Stimulated activated CD8-positive, alpha-beta memory T cell treated with anti-CD3 and anti-CD28 coated beads, Interleukin-4, amount 100 ng/mL, for 4 hours (primary cell): ENCODE measurements at places on chromosomes 16 and 17.

DNA sequence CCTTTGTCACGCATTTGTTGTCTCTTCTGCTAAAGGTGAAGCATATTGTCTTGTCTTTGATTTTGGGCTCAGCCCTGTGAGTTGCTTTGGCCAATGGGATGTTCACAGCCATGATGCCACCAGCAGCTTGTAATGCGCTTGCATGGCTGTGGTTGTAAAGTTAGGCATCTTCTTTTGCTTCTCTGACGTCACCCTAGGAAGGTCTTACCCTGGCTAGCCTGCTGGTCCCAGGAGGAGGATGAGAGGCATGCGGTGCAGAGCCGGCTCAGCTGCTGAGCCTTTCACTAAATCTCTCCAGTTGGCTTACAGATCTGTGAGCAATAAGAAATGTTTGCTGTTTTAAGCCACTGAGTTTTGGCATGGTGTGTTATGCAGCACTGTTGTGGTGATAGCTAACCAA lies 40.8 kb downstream of the IRX6 start:
- DNase-seq = no peak

GRCh38 chr16:4685776-4686496 lies 7.4 kb upstream of the NUDT16L1 start:
- no peak for DNase-seq

DNA sequence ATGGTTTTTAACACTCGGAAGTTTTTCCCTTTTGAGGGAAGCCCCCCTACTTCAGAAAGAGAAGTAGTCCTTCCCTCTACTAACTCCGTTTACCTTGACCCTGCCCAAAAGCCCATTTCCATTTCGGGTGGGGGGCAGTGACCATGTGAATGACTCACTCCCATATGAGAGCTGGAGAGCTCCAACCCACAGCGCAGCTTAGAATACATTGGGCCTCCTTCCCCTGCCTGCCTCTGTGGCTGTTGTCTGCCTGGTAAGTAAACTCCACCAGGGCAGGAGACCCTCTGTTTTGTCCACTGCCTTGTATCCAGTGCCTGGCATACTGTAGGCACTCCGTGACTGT lies 985 bp downstream of the SGSM2 start:
- DNase-seq = no peak

DNA sequence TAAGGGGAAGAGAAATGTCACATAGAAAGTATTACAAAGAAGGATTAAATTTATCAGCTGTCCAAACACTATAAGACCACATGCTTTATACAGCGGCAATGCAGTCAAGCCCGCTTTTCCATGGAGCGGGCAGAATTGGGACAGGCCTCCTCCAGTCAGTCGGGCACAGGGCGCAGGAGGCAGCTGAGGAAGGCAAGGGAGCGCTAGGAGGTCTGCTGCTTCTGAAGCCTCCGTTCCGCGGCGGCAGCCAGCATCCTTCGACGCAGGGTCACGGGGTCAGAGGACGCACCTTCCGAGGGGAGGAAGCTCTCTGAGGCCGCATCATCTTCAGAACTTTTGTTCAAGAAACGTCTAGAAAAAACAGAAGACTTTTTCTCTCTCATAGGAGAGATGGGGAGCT lies 62.6 kb downstream of the AMFR start:
- DNase-seq = no peak

- no peak for DNase-seq
Measured at GRCh38 chr16:11025120-11025531, 80.8 kb downstream of the CLEC16A start.

GRCh38 chr16:6286176-6286575 lies 1046.5 kb upstream of the RBFOX1 start:
- no peak for DNase-seq

DNA sequence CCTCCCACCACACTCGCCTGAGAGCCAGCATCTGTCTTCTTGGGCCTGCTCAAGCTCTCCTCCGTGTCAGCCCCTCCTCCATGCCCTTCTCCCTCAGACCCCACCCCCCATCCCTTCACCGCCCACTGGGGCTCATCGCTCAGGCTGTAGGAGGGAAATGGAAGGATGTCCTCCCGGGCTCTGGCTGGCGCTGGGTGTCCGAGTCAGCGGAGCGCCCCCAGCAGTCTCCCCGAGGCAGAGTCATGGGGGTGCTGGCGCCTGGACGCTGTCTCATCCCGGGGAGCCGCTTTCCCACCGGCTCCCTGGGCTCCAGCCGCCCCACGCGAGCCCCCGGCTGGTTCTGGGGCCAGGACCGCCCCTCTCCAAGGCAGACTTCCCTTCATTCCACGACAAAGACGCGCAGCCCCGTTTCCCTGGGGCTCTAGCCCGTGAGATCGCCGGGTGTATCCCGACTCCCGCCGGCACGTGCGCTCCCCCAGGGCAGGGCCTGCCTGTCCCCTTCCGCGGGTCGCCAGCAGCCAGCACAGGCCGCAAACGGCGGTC lies 428 bp upstream of the ANTKMT start:
- DNase-seq = no peak

DNA sequence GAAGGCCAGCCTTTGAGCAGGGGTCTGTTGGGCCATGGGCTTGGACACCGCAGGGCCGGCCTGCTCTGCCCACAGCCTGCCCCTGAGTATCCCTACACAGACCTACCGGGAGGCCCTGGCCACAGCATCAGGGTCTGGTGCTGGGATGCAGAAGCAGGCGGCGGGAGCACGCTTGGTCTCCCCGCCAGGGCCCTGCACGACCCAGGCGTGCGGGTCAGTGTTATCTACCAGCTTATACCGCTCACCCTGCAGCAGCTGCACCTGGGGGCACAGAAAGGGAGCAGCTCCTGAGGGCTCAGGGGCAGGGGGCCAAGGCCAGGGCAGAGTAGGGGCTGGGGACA lies 8.8 kb downstream of the EVPL start:
- no peak for DNase-seq

DNA sequence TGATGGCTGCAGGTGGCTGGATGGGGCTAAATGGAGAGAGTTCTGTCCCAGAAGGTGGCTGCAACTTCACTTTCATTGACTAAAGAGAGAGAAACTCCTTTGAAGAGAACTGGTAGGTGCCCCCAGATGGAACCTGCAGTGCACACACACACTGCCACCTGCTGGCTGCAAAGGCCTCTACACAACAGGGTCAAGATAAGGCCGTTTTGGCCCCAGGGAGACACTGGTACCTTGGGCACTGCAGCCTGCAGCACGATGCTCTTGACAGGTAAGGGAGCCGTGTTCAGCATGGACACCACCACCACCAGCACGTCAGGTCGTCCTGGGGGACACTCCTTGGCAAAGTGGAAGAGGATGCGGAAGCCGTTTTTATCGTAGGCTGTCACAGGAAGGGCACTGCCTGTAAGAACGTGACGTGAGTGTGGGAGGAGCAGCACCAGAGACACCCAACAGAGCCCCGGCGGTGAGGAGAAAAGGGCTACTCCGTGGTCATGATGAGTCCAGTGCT lies 22.7 kb downstream of the GGA3 start:
- no peak for DNase-seq

DNA sequence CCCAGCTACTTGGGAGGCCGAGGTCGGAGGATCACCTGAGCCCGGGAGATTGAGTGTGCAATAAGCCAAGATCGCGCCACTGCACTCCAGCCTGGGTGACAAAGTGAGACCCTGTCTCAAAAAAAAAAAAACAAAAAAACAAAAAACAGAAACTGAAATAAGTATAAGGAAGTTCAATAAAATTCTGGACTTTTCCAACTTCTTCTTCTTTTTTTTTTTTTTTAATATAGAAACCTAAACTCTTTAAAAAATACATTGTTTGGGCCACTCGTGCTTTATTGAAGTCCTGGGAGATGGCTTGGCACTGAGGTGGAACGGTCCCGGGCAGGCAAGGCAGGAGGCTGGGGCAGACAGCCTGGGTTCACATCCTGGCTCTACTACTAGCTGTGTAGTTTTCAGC lies 36.8 kb downstream of the KATNIP start:
- DNase-seq = no peak

- no peak for DNase-seq
Measured at GRCh38 chr17:7644775-7645174, 6.0 kb upstream of the ATP1B2 start.

- DNase-seq = peak; percentile 38
Measured at GRCh38 chr16:85303354-85303883, 191.1 kb upstream of the CIBAR2 start.

DNA sequence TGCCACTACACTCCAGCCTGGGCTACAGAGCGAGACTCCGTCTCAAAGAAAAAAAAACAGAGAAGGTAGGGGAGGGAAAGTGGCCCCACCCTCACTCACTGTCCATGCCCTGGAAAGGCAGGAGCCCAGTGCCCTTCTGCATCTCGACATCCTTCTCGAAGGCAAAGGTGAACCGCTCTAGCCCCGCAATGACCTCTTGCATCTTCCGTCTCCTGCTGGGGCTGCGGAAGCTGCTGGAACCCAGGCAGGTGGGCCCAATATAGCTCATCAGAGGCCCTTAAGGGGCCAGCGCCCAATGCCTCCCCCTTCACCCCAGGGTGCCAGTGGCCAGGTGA lies at the start of gene CPSF4L:
Gene CPSF4L, minus strand, starts transcription at position 264 of the 335 bp plus-strand sequence. Its CDS starts 62 bp downstream, at position 202.
- no peak for DNase-seq
